A549 treated with CpdA at 1 μM for 4 hours (cell line): ENCODE measurements at places on chromosomes 7 and 10. TPM values are rescaled to one million over a fixed set of nuclear protein-coding genes. Genes with fewer than 3 reads are reported as not detected.

AOAH gene
- 0.05 TPM in 1 of 5 replicates, not detected in the others for total RNA-seq

GSDME gene
- 26.9 to 36.0 TPM (median 32.0 TPM) in 5 replicates for total RNA-seq

DYDC2 gene
- 0.06 to 0.14 TPM (median 0.08 TPM) in 3 of 5 replicates, not detected in the others for total RNA-seq

ADCY1 gene
- 2.0 to 2.7 TPM (median 2.2 TPM) in 5 replicates for total RNA-seq

MEST gene
- 36.4 to 42.3 TPM (median 40.7 TPM) in 5 replicates for total RNA-seq

TMEM196 gene
- not detected in 5 replicates for total RNA-seq

GNAT3 gene
- total RNA-seq: not detected in 5 replicates

EGFR gene
- total RNA-seq: 92.3 to 139 TPM (median 118 TPM) in 5 replicates

CPA2 gene
- total RNA-seq: 0.08 to 0.20 TPM (median 0.09 TPM) in 3 of 5 replicates, not detected in the others

UPK3B gene
- total RNA-seq: 9.7 to 18.3 TPM (median 17.2 TPM) in 5 replicates

ADO gene
- total RNA-seq: 17.0 to 19.9 TPM (median 19.7 TPM) in 5 replicates

STAG3 gene
- 0.18 to 0.45 TPM (median 0.26 TPM) in 4 of 5 replicates, not detected in the other for total RNA-seq

SSC4D gene
- total RNA-seq: 0.41 to 1.7 TPM (median 1.3 TPM) in 5 replicates

RAMP3 gene
- total RNA-seq: not detected in 5 replicates

BMPR1A gene
- total RNA-seq: 19.1 to 27.1 TPM (median 24.6 TPM) in 5 replicates

INMT gene
- total RNA-seq: not detected in 5 replicates

NANOS1 gene
- 2.0 to 2.6 TPM (median 2.3 TPM) in 5 replicates for total RNA-seq

PNLIP gene
- not detected in 5 replicates for total RNA-seq

HTRA1 gene
- total RNA-seq: 51.9 to 65.1 TPM (median 52.8 TPM) in 5 replicates

LSM5 gene
- total RNA-seq: 80.5 to 110 TPM (median 95.1 TPM) in 5 replicates

KAZALD1 gene
- total RNA-seq: 2.2 to 2.9 TPM (median 2.3 TPM) in 5 replicates

SLC16A9 gene
- total RNA-seq: 0.07 to 0.24 TPM (median 0.09 TPM) in 5 replicates

JCAD gene
- total RNA-seq: 7.0 to 8.1 TPM (median 7.7 TPM) in 5 replicates

FAM25C gene
- 1.2 to 4.7 TPM (median 1.8 TPM) in 3 of 5 replicates, not detected in the others for total RNA-seq

GPER1 gene
- total RNA-seq: 0.69 to 1.0 TPM (median 0.89 TPM) in 5 replicates

SOSTDC1 gene
- not detected in 5 replicates for total RNA-seq
